ENCODE measurements at places on chromosomes 11 and 22. TPM values are rescaled to one million over a fixed set of nuclear protein-coding genes. Genes with fewer than 3 reads are reported as not detected.

RGL4 gene
- total RNA-seq, result 1.7 TPM

OTOG gene
- total RNA-seq, result not detected

DNA sequence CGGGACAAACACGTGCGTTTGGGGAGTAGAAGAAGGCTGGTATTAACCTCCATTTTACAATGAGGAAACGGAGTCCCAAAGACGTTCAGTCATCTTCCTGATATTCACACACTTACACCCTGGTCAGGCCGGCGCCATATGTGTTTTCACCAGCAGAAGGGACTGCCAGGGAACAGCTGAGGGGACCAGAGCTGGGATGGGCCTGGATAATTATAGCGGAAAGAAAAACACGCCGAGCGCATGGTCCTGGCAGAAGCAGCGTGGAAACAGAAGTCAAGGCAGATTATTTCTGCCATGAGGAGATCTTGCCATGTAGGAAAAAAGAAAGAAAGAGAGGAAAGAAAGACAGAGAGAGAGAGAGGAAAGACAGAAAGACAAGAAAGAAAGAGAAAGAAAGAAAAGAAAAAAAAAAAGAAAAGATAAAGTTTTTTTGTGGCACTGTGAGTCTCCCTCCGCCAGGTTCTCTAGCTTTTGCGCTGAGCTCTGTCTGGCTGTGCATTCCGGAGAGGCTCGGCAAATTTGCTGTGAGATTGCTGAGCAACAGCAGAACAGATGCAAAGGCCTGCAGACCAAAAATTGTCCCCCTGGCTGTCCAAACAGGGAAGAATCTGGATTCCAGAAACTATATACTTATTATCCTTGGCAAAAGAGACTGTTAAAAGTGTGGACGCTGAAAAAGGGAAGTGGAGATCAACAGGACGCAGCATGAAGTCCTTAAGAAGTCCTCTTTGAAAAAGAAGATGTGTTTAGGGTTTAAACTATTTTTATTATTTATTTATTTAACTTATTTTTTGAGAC lies 1.3 kb upstream of the UCP2 start:
- DNase-seq, result peak; percentile 31

DNA sequence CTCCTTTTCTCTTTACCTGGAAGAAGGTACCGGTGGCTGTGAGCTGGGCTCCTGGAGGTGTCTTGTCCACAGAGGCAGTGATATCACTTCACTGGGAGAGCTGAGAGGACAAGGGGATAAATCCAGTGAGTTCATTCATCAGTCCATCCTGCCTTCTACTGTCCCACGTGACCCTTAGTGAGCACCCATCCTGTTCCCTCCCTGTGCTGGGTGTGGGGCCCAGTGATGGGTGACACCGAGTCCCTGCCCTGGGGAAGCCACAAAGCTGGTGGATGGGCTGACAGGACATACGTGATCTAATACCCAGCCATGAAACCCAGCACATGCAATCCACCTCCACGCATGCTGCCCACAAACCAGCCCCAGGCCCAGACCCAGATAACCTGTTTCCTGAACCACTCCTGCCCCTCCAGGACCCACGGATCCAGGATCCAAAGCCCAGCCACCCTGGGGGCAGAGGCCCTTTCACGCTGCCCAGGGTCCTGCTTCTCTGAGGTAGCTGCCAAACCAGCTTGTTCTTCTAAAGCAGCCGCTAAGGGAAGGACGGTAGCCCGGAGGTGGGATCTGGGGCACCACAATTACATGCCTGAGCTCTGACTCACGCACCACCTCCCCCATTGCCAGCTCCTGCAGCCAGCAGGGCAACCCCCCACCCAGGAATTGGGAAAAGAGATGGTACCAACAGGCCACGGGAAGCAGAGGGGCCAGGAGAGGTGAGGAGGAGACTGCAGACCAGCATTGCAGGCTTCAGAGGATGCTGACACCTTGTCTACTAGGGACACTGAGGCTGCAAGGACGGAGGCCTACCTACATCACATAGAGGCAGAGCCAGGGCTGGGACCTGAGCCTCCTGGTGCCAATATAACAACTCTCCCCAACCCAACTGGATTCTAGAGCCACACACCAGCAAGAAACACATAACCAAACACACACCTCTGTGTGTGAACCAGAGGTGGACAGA lies 35.2 kb downstream of the GDPD5 start:
- DNase-seq, result no peak

- DNase-seq, result peak; percentile 73
These were observed 21.4 kb upstream of the FGF3 start for GRCh38 chr11:69840371-69841169.

DNA sequence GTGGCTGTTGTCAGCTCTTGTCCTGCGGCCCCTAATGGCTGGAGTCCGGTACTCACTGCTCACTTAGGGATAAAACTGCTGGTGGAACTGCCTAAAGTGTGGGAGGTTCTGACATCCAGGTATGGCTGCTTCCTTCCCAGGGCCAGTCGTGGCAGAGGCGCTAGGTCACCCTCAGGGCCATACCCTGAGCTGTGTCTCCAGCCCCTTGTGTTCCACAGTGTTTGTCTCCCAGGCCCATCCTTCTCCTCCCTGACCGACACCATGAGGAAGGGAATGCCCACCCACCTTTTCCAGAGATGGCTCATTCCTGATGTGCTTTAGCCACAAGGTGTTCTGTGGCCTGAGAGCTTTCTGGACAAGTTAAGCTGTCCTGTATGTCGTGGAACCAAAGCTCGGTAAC lies 12.4 kb upstream of the ACR start:
- no peak for DNase-seq

DNA sequence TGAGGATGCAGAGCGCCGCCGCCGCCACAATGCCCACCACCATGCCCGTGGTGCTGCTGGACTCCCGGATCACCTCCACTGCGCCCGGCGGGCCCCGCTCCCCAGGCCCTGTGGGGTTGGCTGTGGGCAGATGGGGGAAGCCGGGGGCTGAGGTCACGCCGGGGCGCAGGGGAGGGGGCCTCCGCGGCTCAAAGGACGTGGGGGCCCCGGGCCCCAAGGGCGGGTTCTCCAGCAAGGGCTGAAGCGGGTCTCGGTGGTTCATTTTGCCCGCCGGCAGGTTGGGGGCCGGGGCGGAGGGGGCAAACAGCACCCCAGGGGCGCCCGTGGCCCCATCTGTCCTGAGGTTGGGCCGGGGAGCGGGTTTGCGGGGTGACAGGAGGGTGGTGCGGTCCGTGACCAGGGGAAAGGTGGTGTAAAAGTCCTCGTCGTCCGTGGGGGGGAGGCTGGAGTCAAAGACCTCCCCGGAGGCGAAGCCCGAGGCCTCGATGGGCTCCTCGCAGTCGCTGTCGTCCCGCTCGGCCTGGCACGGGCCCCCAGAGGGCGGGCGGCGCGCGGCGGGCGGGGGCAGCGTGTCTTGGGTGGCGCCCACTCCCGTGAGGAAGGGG lies 16.5 kb downstream of the SLC22A12 start:
- no peak for DNase-seq

All from posterior vena cava (tissue), 2 donors.